ENCODE measurements at places on chromosomes 11 and 22.

DNA sequence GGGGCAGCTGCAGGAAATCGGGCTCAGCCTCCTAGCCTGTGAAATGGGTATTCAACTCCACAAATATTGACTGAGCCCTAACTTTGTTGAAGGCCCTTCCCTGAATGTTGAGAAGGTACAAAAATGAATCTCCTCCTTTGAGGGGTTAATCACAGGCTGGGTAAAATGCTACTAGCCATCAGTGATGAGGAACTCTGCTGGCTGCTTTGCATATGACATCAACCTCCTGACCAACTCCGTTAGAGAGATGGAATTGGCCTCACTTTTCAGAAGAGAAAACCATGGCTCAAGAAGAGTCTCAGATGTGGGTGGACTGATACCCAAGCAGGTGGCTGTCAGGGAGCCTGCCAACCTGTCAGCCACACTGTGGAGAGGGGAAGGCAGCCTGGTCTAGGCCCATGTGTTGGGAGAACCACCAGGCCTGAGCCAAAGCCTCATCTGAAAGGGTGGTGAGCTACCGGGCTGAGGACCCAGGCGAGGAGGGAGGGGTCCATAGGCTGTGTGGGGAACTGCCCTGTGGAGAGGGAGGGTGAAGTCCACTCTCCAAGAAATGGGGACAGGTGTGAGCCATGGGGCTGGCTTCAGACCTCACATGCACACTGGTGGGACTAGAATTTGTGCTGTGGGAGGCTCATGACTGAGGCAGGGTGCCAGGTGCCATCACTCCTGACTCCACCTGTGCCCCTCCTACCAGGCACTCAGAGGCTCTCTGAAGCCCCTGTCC, 11.8 kb downstream of the CDCA5 start:
- DNase-seq: no peak

DNA sequence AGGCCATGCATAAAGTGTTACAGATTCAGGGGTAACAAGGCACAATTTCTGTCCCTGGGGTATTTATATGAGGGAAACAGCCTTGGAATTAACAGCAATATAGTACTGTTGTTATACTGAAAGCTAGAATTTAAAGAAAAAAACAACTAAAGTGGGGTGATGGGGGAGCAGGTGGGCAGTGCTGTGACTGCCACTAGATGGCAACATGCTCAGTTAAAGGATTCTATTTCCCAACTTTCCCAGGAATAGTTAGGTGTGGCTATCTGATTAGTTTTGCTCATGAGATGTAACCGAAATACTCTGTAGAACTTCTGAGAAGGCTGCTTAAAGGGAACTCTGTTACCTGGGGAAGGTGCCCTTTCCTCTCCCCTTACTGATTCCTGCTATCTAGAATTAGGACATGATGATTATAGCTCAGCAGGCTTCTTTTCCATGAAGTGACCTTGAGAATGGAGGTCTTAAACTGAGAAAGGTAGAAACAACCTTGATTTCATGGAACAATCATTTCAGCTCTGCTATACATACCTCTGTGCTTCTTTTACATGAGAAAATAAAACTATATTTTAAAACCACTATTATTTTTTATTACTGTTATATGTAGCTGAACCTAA, 102.6 kb downstream of the RELT start:
- peak; percentile 80 for DNase-seq

GRCh38 chr22:31829505-31829904, 75.7 kb downstream of the DEPDC5 start:
- peak; percentile 18 for DNase-seq

GRCh38 chr11:96391698-96392307, 2.0 kb downstream of the JRKL start:
- DNase-seq: peak; percentile 9

- DNase-seq: no peak
These were observed 20.4 kb downstream of the FXYD6 start for GRCh38 chr11:117855912-117856651.

DNA sequence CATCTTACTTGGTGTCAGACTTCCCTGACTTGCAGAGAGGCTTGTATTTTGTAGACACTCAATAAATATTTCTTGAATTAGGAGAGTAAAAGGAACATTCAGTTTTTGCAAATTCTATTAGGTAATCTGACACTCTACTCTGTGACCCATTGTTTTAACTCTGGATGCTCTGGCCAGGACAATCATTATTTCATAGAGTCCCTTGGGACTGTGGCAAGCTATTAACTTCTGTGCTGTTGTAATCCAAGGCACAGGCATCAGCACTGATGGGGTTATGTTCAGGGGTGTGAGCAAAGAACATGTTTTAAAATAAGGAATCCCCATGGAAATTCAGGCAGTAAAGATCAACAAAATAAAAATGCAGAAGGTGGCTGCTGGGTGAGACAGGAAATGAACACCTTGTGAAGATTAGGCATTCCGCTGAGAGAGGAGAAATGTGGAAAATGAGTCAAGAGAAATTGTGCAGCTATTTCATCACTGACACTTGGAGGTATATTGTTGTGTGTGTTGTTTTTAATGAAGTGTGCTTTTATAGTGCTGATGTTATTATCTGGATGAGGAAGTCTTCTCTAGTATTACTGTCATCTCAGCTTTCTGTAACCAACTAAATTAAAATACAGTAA, 175.2 kb downstream of the WNT11 start:
- DNase-seq: no peak

DNA sequence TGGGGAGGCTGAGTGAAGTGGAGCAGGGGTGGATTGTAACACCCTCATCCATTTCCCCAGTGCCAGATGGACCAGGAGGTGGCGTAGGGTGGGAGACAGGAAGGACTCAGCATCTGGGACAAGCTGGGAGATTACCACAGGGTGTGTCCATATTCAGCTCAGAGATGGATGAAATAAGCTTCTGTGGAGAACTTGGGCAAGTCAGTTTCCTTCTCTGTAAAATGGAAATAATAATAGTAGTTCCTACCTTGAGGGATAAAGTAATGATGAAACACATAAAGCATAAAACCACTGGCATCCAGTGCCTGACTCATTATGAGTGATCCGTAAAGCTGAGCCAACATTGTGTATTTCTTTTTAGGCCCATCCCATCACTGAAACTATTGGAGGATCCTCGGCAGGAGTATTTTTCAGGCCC, 607 bp upstream of the ROBO4 start:
- DNase-seq: no peak

DNA sequence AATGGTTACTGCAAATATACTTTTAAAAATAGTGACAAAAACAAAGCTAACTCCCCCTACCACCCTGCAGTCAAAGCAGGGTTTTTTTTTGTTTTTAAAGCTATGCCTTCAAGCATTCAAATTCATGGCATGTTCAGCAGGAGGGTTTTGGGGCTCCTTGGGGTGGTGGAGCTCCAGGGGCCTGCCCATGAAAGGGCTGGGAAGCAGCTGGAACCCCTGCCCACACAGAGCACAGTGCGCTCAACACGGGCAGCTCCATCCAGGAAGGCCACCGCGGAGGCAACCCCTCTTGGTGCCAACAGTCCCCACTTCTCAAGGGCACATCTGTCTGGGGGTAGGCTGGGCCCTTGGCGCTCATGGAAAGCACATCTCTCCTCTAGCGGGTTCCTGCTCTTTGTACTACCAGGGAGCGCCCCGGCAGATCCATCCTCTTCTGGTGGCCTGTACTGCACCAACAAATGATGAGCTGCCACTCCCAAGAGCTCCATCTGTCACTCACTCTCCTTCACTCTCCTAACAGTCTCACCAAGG, 16.6 kb upstream of the PHLDA2 start:
- no peak for DNase-seq

DNA sequence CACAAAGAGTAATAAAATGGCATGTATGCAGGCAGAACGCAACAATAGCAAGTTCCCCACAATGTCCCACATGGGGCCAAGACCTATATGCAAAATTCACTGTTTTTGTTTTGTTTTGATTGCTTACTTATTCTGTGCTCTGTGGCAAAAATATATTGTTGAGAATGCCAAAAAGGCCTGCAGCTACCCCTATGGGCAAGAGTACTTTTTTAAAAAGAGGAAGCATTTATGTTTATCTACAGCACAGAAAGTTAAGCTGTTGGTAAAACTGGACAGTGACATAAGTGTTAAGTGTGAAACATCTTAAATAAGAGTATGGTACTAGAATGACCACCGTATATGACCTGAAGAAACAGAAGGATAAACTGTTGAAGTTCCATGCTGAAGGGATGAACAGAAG, 301.9 kb upstream of the ZC3H12C start:
- peak; percentile 86 for DNase-seq

DNA sequence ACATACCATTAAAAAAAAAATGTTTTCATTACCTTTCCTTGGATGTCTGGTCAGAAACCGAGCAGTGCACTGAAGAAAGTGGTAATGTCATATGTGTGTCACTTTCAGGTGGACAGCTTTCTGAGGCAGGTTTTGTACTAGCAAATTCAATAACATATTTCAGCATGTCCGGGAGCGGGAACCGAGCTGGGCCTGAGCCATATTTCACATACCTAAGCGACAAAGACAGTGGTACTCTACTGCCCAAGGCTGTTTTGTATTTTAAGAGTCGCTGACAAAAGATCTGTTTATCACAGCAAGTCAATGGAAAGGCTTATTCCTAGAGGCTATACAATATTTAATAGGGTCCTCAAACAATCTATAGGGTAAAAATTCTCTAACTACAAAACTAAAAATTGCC, 38.0 kb downstream of the CLDN25 start:
- no peak for DNase-seq

- no peak for DNase-seq
These were observed 129.7 kb downstream of the LDLRAD3 start for GRCh38 chr11:36073411-36074203.

GRCh38 chr11:110989428-110990133, 255.9 kb upstream of the POU2AF2 start:
- peak; percentile 37 for DNase-seq

DNA sequence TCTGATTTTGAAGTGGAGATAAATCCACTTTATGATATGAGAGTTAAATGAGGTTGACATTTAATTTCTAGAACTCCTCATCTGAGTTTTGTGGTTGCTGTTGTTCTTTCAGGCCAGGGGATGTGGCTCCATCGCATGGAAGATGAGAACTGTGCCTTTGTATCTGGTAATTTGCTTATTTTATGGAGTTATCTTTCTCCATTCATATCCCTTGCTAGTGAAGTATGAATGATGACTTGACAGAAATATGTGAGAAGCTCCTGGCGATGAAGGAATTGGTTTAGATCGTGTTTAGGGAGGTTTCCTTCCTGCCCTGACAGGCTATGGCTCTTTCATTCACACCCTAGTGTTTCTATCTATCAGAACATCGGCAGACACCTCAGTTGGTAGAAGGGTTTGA, 393.7 kb downstream of the ETS1 start:
- DNase-seq: no peak

DNA sequence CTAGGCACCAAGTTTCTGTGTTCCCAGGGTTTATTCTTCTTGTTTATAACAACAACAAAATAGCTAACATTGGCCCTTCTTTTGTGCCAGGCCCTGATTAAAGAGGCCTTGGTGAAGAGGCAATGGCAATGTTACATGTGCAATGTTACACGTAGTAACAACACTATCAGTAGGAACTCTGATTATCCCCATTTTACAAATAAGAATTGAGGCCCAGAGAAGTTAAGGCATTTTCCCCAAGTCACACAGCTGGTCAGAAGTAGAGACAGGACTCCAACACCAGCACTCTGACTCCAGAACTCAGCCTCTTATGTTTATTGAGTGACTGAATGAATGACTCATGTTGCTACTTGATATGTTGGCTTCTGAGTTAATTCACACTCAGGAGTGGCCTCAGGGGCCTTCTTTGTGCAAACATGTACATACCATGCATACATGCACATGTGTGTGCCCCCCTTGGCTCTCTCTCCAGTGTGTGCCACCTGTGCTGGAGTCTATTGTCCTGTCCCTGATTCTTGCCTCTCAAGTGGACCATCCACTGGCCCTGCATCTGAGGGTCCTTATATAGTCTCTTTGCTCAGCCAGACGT, 98.4 kb downstream of the TP53I11 start:
- DNase-seq: no peak

DNA sequence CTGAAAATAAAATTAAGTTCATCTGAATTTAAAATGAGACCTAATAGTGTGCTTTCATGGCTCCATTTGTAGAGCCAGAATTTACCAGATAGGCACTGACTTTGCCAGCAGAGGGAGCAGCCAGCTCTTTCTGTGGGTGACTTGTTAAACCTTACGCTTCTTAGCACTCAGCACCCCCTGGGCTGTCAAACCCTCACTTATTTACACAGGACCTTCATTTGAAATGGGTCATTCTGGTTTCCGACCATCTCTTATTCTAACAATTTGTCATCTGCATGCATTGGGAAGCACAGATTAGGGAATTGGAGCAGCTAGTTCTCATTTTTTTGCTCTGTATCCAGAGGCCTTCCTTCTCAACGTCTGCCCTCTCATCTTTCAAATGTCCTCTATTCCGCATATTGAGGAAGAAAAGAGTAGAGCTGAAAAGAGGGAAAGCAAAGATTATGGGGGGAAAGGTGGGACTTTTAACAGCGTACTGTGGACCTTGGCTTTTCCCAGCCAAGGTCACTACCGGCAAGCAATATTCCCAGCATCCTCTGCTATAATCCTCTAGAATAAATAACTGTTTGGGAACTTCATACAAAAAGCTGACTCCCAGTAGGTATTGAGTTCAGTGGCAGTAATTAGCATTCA, 3.1 kb downstream of the ASRGL1 start:
- DNase-seq: peak; percentile 70

DNA sequence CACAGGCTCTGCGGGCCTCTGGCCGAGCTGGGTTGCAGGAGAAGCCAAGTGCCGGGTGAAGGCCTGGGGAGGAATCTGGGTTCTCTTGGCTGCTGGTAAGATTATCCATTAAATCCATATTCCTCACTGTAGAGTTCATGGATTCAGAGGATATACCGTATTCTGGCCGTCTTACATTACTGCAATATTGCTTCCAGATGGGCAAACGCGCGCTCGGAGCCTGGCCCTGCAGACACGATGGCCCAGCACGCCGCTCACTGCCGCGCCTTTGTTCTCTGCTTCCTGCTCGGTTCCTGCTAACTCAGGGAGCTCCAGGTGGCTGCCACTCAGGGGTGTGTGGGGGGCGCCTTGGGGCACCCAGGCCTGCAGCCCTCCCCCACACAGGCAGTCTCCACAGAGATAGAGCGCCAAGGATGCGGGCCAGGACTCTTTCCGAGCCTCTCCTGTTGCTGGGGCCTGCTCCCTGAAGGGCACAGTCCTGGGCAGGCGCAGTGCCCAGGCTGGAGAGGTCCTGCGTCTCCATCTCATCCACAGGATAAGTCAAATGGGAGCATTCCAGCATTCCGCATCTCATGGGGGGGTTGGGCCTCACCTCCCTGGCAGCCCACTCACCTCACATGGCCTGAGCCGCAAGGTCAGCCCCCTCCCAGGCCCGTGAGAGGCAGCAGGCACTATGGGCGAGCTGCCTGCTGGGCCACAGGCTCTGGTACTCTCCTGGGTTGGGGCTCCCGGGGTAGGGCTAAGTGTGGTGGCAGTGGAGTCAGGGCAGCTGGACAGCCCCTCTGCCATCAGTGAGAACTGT, 14.1 kb upstream of the KCNQ1OT1 start:
- DNase-seq: no peak

- no peak for DNase-seq
These were observed 151.1 kb downstream of the NCAM1 start for GRCh38 chr11:113112307-113112706.

GRCh38 chr22:17167486-17167885, 8.4 kb upstream of the HDHD5 start:
- DNase-seq: no peak

Data from OCI-M1 (cell line).